ENCODE measurements at places on chromosomes 6 and 20. TPM values are rescaled to one million over a fixed set of nuclear protein-coding genes. Genes with fewer than 3 reads are reported as not detected.

- no peak for DNase-seq
These were observed 533.8 kb upstream of the ID4 start for GRCh38 chr6:19303383-19303782.

C4B gene
- polyA plus RNA-seq: 142 TPM

MEP1A gene
- not detected for polyA plus RNA-seq

IL17F gene
- not detected for polyA plus RNA-seq

DNA sequence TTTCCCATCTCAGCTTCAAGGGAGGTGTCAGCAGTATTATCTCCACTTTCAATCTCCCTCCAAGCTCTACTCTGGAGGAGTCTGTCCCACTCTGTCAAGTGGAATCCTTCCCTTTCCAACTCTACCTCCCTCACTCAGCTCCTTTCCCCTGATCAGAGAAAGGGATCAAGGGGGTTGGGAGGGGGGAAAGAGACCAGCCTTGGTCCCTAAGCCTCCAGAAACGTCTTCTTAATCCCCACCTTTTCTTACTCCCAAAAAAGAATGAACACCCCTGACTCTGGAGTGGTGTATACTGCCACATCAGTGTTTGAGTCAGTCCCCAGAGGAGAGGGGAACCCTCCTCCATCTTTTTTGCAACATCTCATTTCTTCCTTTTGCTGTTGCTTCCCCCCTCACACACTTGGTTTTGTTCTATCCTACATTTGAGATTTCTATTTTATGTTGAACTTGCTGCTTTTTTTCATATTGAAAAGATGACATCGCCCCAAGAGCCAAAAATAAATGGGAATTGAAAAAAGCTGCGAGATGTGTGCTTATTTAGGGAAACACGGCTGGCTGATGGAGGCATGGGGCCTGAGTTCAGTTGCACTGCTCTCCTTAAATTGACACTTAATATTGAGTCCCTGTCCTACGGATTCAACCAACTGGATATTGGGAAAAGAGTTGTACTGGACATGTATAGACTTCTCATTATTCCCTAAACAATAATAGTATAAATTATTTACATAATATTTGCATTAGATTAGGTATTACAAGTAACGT is 4.9 kb downstream of the TUBB start:
- DNase-seq: no peak

BHLHE23 gene
- polyA plus RNA-seq: not detected

ALDH8A1 gene
- polyA plus RNA-seq: 0.60 TPM

DNA sequence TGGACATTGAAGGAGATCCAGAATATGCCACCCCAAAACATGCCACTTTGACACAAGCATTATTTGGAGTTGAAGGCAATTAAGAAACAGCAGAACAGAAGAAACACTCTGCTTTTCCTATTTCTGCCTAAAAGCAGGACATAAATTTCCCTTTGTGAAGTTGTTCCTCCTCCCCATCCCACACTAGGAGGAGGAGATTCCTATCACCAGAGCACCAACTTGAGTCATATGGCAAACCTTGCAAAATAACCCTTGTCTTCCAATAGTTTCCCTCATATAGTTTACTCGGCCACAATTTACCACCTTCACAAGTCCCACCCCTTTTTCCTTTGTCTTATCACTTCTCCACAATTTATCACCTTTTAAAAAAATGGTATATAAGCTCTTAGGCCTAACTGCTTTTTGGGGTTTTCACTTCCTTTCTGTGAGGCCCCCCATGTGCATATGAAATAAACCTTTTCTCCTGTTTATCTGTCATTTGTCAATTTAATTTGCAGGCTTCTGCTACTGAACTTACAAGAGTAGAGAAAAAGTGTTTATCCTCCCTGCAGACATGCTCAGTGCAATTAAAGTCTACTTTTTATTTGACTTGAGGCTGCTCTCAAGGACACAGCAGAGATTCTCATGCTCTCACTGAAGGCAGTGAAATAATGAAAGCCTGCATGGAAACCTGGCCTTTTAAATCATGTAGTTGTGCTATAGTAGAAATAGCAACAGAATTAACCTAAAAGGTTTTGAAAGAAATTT is 2.8 kb upstream of the RAB23 start:
- no peak for DNase-seq

- DNase-seq: no peak
These were observed 35.0 kb downstream of the SERPINB1 start for GRCh38 chr6:2806644-2807043.

GRCh38 chr6:122609881-122610689 is at the start of gene PKIB:
Gene PKIB, plus strand, starts transcription at chr6:122610405. Its CDS starts 107,390 bp downstream, at chr6:122717795.
- DNase-seq: no peak

RIPOR2 gene
- polyA plus RNA-seq: 7.3 TPM

GRCh38 chr6:81751388-81752083 is 945 bp downstream of the TENT5A start:
- DNase-seq: no peak

DNA sequence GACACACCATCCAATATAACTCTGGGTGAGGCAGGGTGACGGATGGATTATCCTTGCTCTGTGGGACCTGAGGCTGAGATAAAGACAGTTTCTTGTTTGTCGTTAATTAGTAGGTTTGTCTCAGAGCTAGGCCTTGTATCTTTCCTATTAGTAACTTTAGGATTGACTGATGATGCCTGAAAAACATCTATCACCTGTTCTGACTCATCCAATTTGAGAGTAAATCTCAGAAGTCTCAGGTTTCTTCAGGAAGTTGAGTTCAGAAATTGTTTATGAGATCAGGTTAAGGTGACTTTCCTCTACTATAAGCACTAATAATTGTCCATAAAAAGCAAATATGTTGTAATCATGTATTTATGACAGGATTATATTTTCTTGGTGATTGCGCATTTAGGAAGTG is 129.5 kb upstream of the SUPT3H start:
- no peak for DNase-seq

DNA sequence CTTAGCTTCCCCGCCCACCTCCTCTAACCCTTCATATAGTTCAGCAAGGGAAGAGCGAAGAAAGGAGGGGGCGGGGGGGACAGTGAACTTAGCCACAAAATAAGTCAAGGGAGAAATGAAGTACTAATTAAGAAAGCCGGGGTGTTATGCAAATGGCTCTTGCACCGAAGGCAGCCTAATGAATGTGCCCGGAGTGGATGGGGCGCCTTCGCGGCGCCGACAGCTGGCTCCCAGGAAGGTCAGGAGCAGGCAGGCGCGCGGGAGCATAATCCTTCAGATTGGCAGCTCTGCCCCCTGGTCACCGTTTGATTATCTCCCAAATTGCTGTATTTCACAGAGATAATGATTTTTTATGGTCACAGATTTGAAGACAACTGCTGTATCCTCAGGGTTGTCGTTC is 395.1 kb downstream of the TFAP2B start:
- DNase-seq: no peak

NCOA3 gene
- polyA plus RNA-seq: 13.7 TPM

- DNase-seq: no peak
These were observed 51.2 kb upstream of the LYRM2 start for GRCh38 chr6:89689732-89690131.

GRCh38 chr6:157864185-157864761 is 41.2 kb downstream of the SNX9 start:
- DNase-seq: no peak

- no peak for DNase-seq
These were observed 224.9 kb upstream of the SMLR1 start for GRCh38 chr6:130602151-130602770.

DNA sequence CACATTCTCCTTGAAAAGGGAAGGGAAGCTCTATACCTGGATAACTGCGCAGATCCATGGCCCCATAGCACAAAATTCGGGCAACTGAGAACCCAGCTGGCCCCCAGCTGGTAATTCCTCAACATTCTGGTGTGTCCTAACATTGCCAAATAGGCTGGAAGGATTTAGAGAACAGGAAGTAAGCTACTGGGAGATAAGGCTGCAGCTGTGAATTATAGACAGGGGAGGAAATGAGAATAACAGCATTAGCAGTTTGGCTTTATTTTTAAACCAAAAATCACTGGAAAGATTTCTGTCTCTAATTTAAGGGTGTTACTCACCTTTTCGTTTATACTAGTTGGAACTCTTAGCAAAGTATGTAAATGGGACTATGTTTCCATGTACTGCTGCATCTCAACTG is 97.2 kb downstream of the TULP4 start:
- no peak for DNase-seq

DNA sequence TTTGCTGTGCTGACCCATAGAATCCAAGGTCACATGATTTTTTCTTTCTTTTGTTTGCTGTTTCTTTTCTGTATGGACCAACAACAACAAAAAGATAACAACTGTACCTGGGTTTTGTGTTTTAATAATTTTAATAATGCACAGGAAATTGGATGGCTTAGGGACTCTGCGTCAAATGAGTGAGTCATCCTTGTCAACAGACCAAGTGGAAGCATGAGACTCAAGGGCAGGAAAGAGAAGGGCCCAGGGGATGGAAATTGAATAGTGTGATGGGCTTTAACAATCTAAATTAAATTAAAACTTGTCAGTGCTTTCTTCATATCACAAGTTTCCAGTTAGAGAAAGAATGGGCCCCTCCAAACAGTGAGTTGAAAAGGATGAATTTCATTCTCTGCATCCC is 413.0 kb downstream of the PREX1 start:
- no peak for DNase-seq

- no peak for DNase-seq
These were observed 9.6 kb upstream of the CHD6 start for GRCh38 chr20:41627611-41628244.

DNA sequence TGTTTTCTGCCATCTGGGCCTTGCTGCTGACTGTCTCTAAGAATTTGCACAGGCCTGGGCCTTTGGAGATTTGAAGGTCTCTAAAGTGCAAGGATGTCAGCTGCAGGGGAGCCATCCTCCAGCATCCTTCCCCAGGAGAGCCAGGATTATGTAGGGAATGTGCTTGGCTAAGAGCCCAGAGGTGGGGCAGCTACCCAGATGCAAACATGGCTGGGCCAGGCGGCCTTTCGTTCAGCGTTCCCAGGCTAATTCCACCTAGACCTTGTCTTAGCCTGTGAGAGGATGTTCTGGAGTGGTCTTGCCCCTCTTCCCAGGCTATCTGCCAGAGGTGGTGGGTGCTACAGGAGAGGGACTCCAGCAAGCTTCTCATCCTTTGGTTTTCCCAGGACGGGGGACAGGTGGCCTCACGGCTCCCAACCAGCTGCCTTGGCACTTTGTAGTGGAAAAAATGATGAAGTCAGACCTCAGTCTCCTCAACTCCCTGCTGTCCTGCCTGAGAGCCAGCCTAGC is 7.7 kb upstream of the PTGIS start:
- no peak for DNase-seq

CLPSL2 gene
- not detected for polyA plus RNA-seq

SPATA25 gene
- polyA plus RNA-seq: 3.8 TPM

- DNase-seq: no peak
These were observed 3.4 kb downstream of the PPP2R5D start for GRCh38 chr6:42987533-42988451.

GRCh38 chr6:868201-868600 is 175.3 kb upstream of the EXOC2 start:
- no peak for DNase-seq

DNA sequence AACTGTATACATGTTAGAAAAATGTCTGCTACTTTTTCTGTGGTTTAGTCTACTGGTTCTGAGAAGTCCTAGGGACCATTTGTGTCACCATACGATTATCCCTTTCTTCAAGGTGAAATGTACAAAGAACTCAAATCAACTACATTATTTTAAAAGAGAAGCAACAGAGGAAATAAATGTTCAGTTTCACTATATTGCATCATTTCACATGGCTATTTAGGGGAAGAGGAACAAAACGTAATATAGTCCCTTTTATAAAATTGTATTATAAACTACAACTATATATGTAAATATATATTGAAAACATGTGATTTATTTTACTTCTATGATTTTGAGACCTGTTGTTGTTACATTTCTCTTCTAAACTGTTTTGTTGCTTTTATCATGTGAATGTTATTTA is 1308.0 kb downstream of the EPHA7 start:
- no peak for DNase-seq

GRCh38 chr6:121925534-121926255 is 473.8 kb upstream of the HSF2 start:
- DNase-seq: no peak

- no peak for DNase-seq
These were observed 35.9 kb downstream of the CDYL start for GRCh38 chr6:4812068-4812467.

DNA sequence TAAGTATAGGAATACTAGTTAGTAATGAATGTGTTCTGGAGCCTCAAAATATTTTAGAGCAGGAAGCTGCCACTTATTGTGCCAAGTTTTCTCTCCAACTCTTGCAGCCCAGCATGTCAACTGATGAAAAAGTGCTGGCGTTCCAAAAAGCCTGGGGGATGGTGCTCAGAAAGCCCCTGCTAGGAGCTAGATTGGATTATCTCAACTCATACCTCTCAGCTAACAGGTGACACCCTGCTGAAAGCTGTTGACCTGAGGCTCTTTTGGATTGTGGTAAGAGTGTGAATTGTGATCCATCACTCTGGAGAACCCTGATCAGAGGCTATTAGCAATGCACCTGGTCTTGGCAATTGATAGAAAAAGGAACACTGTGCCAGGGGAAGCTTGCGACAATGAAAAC is 580.4 kb downstream of the EYS start:
- no peak for DNase-seq

GRCh38 chr6:79180052-79180451 is 54.4 kb downstream of the HMGN3 start:
- peak; percentile 20 for DNase-seq

GRCh38 chr6:154980273-154981078 is 14.6 kb upstream of the TIAM2 start:
- no peak for DNase-seq

Data from urinary bladder (tissue), 4 donors.